ENCODE measurements at places on chromosomes 3 and 15. TPM values are rescaled to one million over a fixed set of nuclear protein-coding genes. Genes with fewer than 3 reads are reported as not detected.

TPRG1 gene
- total RNA-seq = 1.5 TPM

TEX55 gene
- total RNA-seq = not detected

TMIE gene
- 1.5 TPM for total RNA-seq

CAMK2N2 gene
- 0.16 TPM for total RNA-seq

GPR62 gene
- total RNA-seq = 0.16 TPM

NR2E3 gene
- not detected for total RNA-seq

KLHL40 gene
- 0.22 TPM for total RNA-seq

CACNA1D gene
- total RNA-seq = 1.1 TPM

LINGO1 gene
- 0.96 TPM for total RNA-seq

DNA sequence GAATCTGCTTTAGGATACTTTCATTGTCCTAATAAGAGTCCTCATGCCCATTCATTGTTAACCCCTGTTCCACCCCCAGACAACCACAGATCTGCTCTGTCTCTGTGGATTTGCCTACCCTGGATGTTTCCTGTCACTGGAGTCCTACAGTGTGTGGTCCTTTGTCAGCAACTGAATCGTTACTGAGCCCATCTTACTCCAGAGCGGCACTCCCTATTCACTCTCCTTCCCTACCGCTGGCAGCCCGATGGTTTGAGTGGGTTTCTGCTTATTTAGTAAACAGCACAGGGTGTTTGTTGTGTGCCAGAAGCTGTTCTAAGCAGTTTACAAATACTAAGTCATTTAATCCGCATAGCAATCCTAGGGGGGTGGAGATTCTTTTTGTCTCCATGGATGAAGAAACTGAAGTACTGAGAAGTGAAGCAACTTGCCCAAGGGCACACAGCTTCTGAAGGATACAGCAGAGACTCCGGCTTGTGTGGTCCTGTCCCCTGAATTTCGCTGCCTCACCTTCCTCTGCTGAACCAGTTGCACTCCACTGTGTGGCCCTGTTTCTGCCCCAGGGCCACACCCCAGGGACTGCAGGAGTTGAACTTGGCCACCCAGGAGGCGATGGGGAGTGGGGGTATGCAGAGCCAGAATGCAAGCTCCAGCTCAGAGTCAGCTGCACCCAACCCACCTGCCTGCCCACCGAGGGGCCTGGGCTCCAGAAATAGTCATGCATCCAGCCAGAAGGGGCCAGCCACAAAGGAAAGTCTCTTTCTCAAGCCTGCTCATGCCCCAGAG is 56.5 kb upstream of the SLC6A1 start:
- DNase-seq = no peak

GRCh38 chr15:70530017-70530499 is 233.3 kb downstream of the UACA start:
- DNase-seq = peak; percentile 29

- no peak for DNase-seq
These were observed 309.9 kb downstream of the TLE3 start for GRCh38 chr15:69787791-69788190.

DNA sequence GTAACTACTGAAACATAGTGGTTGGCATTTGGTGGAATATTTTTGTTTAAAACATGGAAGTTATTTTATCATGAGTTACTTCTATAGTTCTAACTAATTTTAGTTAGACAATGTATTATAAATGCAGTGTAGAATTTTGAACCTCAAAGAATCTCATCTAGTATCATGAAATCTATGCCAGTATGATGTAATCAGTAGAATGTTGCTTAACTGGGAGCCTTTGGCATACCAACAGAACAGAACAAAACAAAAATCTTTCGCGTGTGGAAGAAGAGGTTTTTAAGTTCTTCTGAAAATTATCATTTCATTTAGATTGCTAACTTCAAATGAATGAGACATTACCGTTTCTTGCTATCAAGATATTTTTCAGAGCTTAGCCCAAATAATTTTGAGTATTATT is 98.4 kb upstream of the LRRFIP2 start:
- no peak for DNase-seq

- DNase-seq = no peak
These were observed 10.6 kb downstream of the RBP1 start for GRCh38 chr3:139528924-139529323.

GRCh38 chr15:93913871-93914270 is 317.5 kb upstream of the MCTP2 start:
- DNase-seq = no peak

GRCh38 chr15:48855501-48856440 is 22.2 kb upstream of the EID1 start:
- DNase-seq = no peak

GRCh38 chr3:10980312-10980711 is 12.2 kb upstream of the SLC6A1 start:
- no peak for DNase-seq

DNA sequence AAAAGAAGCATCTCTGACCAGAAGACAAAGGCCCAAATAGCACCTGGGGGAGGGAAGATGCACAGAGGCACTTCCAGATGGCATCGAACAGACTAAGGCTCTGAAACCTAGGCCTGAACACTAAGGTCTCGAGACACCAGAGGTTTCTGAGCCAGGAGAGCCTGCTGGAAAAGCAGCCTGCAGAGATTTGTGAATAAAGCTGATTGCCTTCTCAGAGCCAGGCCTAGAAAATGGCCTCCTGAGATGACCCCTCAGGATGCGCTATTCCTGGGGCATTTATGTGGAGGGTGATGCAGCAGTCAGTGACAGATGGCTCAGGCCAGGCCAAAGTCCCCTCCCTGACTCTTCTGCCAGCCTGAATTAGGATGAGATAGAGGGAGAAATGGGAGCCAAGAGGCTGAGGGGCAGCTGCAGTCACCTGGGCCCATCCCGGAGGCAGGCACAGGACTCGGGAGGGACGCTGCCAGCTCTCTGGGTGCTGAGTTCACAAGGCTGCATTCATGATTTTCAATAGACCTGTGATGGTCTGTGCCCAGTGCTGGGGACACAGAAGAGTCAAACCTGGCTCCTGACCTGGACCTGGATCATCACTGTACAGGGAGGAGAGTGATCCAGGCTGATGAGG is 6.9 kb downstream of the PRSS50 start:
- no peak for DNase-seq

DNA sequence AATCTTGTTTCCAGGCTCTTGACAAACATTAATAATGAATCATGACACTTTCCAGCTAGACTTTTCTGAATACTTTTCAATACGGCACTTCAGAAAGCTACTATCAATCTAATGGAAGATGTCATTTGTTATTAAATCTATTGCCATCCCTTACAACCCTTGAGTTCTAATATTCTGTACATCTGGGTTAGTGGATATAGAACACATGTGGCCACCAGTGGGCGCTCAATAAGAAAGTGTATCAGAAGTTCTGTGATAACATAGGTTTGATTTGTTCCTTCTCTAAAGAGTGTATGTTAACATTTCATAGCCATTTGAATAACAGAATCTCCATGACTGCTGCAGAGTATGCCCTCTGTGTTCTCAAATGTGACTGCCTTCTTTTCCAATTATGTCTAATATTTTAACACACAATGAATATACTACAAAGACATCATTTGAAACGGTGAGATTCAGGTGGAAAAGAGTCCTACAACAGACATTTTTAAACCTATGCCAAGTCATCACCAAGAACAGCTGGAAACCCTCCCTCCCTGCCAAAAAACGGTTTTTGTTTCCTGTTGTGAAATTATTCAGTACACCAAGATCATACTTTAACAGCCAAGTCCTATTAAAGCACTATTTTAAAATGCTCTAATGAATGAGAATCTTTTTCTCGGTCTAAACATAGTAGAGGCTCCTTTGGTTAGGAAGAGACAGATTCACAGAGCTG is 22.2 kb downstream of the ALDH1A2 start:
- DNase-seq = peak; percentile 33

- DNase-seq = peak; percentile 63
These were observed 226.7 kb upstream of the C2CD4B start for GRCh38 chr15:62391641-62392262.

- no peak for DNase-seq
These were observed 82.1 kb upstream of the POMGNT2 start for GRCh38 chr3:43187836-43188479.

DNA sequence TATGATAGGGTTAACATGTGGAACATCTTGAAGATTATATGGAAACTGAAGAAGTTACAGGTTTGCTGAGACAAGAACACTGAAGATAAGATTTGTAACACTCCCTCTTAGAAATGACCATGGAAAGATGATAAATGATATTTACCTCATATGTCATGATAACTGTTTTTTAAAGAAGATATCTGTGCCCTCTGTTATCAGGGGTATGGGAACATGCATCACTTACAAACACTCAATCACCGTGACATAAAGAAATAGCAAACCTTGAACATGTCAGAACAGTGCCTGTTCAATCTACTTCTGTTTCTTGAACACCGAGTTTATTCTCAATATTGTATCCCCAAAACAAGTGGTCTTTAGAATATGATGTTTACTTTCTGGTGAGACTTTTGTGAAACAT is 149.4 kb downstream of the ROBO2 start:
- DNase-seq = no peak

DNA sequence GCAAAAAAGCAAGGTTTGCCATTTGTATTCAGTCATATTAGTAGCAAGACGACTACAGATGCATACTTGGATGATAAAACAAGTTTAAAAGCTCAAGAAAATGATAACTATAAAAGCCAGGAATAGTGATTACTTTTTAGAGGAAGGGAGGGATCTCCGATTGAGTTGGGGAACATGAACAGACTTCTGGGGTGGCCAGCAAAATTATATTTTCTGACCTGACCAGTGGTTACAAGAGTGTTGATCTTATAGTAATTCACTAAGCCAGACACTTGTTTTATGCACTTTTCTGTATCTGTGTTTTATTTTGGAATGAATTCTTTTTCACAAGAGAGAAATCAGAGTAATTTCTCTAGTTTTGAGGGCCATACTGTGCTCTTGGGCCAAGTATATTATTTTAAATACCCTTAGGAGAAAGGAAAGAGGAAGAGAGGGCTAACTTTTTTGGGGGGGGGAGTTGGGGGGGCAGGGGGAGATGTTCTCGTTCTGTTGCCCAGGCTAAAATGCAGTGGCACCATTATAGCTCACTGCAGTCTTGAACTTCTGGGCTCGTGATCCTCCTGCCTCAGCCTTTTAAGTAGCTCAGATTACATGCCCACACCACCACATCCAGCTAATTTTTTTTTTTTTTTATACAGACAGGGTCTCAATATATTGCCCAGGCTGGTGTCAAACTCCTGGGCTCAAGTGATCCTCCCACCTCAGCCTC is 57.3 kb downstream of the TGFBR2 start:
- no peak for DNase-seq

- DNase-seq = no peak
These were observed 221.3 kb upstream of the UBE2E2 start for GRCh38 chr3:22981861-22982260.

DNA sequence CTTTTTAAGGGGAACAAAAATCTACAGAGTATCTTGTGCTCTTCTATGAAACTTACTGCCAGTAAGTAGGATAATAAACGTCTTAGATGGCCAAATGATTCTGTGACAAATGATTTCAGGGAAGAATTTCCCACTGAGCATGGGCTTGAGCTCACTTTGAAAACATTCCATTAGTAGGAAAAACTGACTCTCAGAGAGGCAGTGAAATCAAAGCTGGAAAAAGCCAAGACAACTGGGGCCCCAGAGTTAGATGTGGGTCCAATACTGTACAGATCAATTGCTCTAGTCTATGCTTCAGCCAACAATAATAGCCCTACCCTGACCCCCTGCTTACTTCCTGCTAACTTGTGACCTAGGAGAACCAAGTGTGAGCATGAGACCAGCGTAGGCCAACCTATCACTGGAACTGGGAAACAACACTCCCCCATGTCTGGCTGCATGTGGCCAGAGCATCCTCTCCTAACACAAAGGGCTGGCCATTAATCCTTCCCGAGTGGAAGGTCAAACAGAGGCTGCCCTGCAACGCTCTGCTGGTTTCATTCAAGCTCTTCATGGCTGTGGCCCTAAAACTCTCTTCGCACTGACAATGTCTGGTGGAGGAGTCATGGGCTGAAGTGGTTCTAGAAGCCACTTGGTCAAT is 68.8 kb downstream of the FOXB1 start:
- no peak for DNase-seq

DNA sequence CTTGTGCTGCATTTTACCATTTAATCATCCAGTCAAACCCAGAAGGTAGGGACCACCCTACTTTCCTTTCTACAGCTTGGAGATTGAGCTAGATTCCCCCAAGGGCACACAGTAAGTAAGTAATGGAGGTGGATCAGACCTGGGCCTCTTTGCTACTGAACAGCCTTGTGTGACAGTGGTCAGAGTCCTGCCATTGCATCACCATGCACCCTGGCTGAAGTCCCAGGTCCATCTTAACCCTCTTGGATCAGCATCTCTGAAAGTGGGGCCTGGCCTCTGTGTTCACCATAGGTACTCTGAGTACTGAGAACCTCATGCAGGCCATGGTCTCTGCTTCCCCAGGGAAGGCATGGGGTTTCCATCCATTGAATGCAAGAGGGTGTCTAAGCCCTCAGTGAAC is 34.5 kb upstream of the ATP10A start:
- DNase-seq = no peak

Data from left ventricle myocardium inferior (tissue), 1 donor.